ENCODE measurements at places on chromosomes 2 and 18. TPM values are rescaled to one million over a fixed set of nuclear protein-coding genes. Genes with fewer than 3 reads are reported as not detected.
A peak's percentile ranks its signal among the peaks of the same experiment; 100 is the strongest.

MC2R gene
- not detected for polyA plus RNA-seq

DNA sequence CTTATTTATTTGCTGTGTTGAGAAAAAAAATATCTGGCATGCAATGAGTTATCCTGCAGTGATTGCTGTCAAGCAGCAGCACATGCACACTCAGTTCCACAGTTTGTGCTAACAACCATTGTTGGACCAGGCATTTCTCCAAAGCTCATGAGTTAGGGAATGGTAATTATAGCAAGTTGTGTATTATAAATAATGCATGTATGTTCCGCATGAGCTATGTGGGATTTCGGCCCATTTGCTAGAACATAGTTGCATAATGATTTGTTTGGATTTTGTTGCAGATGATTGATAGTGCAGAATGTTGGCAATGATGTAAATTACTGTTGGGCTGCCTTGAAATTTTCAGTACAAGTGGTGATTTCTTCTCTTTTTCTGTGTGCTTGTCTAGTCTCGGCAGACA, 10.7 kb downstream of the KCNJ3 start:
- peak; percentile 88 for DNase-seq

ASXL3 gene
- polyA plus RNA-seq = 0.08 TPM

DNA sequence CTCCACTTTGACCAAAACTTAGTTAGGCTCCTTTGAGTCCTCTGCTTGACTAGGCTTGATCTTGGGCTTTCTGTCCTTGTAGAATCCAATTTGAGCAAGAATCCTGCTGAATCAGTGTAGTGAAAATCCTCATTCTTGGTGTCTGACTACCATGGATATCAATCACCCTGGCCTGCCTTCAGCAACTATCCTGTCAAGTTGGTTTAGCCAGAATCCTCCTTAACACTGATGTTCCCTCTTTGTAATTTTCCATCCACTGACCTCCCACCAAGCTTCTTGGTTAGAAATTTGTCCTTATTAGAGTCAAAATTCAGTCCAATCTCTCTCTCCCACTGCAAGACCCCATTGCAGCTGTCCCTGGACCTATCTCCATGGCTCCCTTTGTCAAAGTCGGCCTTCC, 494 bp upstream of the RBM45 start:
- DNase-seq = no peak

CBLN2 gene
- polyA plus RNA-seq = not detected

SETBP1 gene
- 2.6 TPM for polyA plus RNA-seq

GRCh38 chr18:3493501-3494244, 43.7 kb downstream of the TGIF1 start:
- no peak for DNase-seq

REEP1 gene
- 3.1 TPM for polyA plus RNA-seq

DNA sequence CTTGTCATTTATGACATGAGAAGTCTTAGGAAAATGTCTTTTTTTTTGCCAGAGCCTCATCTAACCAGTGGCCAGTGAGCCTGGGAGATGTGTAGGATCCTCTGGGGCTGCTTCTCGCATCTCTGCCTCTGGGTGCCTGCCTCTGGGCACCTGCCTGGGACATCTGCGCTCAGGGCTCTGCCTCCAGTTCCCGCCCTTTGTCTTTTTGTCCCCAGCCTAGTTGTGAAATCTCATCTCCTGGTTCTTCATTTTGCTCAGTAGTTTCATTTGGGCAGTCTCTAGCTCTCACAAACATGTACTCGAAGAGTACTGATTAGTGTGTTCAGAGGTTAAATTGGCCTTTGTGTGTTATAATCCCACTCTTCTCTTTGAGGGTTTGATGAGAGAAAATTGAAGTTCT, 92.0 kb downstream of the LTBP1 start:
- no peak for DNase-seq

GCG gene
- polyA plus RNA-seq = not detected

DNA sequence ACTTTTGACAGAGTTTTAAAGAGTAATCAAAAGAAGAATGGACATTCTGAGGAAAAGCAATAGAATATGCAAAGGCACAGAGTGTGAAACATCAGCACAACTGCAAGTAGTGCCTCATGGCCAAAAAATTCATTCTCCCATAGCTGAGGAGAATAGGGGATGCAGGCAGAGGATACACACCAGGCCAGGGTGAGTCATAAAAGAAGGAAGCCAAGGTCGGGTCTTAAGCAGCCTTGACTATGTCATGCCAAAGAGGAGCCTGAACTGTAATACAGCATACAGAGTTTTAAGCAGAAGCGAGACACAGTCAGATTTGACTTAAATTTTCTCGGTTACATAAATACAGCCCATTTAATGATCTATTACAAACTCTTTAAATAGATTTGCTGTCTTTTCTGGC, 165.0 kb downstream of the LNPK start:
- no peak for DNase-seq

DNA sequence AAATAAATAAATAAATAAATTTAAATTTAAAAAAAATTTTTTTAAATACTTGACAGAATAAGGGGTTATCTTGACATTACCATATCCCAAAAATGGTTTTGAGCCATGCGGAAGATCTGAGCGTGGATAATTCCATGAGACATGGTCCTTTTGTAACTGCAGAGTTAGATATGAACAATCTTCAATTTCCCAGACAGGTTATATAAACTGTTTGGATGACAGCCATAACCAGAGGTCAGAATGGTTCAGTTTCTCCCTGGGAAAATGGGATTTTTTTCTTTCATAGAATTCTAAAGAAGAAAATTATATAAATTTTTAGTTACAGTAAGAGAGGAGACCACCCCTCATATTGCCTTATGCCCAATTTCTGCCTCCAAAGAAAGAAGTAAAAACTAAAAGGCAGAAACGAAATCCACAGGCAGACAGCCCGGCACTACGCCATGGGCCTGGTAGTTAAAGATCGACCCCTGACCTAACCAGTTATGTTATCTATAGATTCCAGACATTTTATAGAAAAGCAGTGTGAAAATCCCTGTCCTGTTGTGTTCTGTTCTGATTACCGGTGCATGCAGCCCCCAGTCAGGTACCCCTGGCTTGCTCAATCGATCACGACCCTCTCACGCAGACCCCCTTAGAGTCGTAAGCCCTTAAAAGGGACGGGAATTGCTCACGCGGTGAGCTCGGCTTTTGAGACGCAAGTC, 3.0 kb downstream of the GALM start:
- no peak for DNase-seq

DNA sequence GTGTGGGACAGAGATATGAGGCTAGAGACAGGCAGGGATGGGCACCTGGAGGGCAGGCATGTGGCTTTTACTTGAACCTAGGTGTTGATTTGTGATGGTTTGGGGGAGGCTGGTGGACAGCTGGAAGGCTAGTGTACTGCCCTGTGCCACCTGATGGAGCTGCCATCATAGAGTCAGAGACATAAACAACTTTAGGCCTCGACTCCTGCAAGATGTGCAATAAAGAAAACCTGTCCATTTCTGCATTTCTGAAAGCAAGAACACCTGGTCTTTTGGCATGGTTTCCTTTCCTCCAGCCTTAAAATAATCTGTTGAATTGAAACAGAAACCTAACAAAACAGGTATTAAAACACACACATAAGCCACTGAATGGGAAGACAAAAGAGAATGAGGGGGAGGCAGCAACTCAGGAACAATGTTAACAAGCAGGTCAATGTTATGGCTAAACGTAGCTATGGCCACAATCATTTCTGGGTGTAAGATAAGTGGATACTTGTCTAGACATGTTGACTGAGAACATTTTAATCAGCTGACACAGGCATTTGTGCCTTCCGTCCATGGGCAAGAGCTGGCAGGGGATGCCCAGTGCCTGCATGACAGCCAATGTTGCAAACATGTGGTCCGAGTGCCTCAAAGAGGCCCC, 87.8 kb downstream of the KCTD1 start:
- DNase-seq = peak; percentile 53

- no peak for DNase-seq
Observed at GRCh38 chr2:171529914-171530313, 7.6 kb downstream of the CYBRD1 start.

DNA sequence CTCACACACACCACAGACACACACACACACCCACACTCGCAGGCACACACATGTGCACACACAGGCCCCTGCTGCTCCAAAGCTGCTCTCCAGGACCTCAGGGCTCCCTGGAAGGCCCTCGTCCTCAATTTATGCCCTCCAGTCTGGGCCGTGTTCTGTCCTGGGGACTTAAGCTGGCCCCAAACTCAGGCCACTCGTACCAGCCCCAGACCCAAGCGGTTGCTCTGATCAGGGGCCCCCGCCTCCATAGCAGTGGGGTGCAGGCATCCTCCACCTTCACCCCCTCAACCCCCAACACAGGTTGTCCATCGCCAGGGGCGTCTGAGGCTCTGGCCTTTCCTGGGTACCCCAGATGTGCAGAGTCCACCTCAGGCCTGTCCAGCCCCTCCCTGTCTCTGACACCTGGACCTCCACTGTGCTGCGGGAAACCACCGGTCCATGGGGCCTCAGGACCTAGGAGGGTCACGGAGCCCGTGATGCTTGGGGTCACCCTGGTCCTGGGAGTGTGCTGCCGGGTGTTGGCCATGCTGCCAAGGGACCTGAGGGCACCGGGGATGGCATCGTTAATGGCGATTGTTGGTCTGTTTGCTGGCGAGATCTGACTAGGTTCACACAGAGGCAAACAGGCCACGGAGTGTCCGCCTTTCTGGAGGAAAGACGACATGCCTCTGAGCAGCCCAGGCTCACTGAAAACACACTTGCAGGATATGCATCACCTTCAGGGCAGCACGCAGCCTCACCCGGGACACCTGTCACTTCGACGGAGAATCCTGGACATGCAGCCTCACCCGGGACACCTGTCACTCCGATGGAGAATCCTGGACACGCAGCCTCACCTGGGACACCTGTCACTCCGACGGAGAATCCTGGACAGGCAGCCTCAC, 155.6 kb downstream of the NDUFA10 start:
- DNase-seq = no peak

GRCh38 chr2:109419960-109420370, 193.8 kb downstream of the SEPTIN10 start:
- DNase-seq = no peak

RAD51AP2 gene
- polyA plus RNA-seq = not detected

KLHL30 gene
- 0.18 TPM for polyA plus RNA-seq

TMEM178A gene
- polyA plus RNA-seq = 1.4 TPM

- DNase-seq = no peak
Observed at GRCh38 chr2:223536546-223536945, 65.6 kb downstream of the SCG2 start.

CASP8 gene
- 23.6 TPM for polyA plus RNA-seq

DNA sequence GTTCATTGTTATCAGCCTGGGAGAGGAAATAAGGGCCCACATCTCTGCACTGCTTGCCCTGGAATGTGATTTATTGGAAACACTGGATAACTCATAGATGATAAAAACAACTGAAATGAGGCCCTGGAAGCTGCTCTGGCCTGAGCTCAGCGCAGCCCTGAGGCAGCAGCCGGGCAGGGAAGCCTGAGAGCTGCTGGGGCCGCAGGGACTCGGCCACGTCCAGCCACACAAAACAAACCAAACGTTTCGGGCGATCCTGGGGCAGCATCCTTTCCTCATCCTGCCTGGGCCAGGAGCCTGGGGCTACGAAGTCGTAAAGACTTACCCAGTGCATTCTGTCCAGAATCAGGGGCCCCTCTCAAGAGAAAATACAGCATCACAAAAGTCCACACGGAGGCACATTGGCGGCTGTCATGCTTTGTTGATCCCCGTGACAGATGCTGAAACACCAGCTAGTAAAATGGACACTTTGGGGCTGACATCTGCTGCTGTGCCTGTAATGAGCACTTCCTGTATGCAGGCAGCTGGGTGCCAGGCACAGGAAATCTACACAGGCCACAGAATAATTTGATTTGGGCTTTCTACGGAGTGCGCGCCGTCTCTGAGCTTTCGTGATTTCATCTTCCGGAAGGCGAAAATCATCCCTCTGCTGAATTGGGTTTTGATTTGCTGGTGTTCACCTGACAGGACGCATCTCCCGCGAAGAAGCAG, 250.6 kb downstream of the EIPR1 start:
- DNase-seq = no peak

DNA sequence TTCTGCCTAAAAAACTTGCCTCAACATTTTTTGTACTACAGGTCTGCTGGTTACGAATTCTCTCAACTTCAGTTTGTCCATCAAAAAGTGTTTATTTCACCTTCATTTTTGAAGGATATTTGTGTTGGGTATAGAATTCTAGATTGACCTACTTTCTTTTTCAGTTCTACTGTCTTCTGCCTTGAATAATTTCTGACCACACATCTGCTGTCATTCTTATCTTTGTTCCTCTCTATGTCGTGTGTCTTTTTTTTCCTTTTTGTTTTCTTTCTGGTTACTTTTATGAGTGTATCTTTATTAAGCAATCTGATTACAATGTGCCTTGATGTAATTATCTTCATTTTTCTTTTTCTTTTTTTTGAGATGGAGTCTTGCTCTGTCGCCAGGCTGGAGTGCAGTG, 25.3 kb downstream of the ADCY3 start:
- no peak for DNase-seq

DPY30 gene
- 60.0 TPM for polyA plus RNA-seq

DNA sequence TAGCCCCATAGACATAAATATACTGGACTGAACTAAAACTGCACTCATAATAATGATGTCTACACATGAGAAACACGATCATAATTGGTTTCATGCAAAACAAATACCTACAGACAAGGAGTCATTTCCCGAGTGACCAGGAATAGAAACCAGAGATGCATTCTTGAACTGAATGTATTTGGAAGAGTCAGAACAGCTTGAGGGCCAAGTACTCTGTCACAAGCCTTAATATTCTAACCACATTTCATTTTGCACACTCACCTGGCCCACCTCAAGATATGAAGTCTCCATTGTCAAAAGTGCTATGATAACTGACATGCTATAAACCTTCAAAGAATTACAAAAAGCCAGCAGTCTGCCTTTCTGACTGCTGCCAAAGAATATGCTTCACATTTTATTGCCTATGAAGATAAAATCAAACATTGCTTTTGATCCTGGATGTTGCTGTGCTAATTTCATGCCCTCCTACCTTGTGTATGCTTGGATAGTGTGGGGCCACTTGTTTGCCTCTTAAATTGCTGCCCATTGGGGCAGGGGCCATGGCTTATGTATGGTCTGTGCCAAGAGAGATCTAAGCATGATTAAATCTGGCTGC, 18.9 kb upstream of the ASAP2 start:
- no peak for DNase-seq

DNA sequence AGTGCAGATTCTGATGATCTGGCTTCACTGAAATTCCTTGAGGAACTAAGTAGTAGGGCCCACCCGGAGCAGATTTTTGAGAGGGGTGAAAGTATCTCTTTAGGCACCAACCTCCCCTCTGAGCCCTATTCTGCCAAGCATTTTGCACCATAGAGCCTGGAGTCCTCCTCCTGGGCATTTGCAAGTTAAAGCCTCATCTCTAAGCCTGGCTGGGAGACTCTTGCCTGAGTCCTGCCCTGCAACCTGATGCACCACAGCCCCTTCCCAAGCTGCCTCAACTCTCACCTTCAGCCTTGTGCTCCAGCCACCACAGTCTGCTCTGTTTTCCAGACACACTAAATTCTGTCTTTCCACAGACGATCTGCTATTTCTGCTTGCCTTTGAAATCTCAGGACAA, 79.6 kb upstream of the PKDCC start:
- no peak for DNase-seq

- DNase-seq = peak; percentile 40
Observed at GRCh38 chr2:24919037-24919505, 966 bp downstream of the ADCY3 start.

MOCOS gene
- 4.1 TPM for polyA plus RNA-seq

- peak; percentile 80 for DNase-seq
Observed at GRCh38 chr2:164710837-164711765, 89.8 kb upstream of the GRB14 start.

- DNase-seq = no peak
Observed at GRCh38 chr2:232307854-232308253, 70.7 kb upstream of the ALPP start.

- DNase-seq = no peak
Observed at GRCh38 chr18:62186499-62186773, 420 bp downstream of the PIGN start.

QPCT gene
- 3.0 TPM for polyA plus RNA-seq

NPAS2 gene
- polyA plus RNA-seq = 10.6 TPM

BOLL gene
- polyA plus RNA-seq = not detected
